ENCODE measurements at places on chromosomes 4 and X. TPM values are rescaled to one million over a fixed set of nuclear protein-coding genes. Genes with fewer than 3 reads are reported as not detected.

The ZAR1 gene
- polyA plus RNA-seq: 0.15 TPM

The TEX13C gene
- polyA plus RNA-seq: not detected

The WDR17 gene
- 1.5 TPM for polyA plus RNA-seq

GRCh38 chrX:42119076-42119475 is 195.7 kb upstream of the CASK start:
- no peak for DNase-seq

GRCh38 chr4:5118091-5118786 is 67.0 kb downstream of the STK32B start:
- no peak for DNase-seq

DNA sequence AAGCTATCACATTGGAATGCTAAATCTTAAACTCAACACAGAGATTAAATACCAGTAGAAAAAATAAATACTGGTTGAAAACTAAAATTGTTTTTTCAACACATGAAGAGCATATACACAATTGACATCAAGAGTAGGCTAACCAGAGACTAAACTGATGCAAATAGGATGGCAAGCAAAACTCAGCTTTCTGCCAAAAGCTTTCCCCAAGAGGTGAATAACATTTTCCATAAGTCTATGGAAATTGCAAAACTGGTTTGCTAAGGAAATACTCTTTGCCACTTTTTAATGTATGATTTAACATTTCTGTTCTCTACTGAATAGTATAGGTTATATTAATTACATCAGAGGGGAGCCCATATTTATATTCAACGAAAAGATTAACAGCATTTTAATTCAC is 23.8 kb downstream of the IQCM start:
- no peak for DNase-seq

GRCh38 chr4:20046931-20047677 is 204.6 kb upstream of the SLIT2 start:
- DNase-seq: no peak

DNA sequence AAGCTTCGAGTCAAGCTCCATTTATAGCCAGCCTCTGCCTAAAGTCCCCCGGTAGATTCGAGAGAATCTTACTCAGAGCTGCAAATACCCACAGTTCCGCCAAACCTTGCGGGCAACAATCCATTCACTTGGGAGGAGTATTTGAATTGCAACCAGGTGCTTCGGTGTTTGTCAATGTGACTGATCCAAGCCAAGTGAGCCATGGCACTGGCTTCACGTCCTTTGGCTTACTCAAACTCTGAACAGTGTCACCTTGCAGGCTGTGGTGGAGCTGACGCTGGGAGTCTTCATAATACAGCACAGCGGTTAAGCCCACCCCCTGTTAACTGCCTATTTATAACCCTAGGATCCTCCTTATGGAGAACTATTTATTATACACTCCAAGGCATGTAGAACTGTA is 11.2 kb downstream of the CD40LG start:
- no peak for DNase-seq

DNA sequence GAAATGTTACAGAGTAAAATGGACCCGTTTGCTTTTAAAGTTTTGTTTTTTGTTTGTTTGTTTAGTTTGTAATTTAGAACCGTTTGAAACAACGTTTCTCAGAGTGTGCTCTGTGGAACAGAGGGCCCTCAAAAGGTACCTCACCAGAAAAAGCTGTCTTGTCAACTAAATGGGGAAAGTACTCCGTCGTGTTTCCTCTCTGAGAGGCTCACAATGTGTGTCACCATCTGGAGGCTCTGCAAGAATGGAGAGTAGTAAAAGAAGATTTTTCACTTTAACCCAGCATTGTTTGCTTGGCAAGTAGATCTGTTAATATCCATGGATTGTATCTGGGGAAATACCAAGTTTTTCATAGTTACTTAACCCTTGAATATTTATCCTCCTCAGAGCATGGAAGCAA is 1.5 kb upstream of the ENPEP start:
- no peak for DNase-seq

GRCh38 chr4:153763404-153763803 is 3.6 kb upstream of the RNF175 start:
- DNase-seq: no peak

DNA sequence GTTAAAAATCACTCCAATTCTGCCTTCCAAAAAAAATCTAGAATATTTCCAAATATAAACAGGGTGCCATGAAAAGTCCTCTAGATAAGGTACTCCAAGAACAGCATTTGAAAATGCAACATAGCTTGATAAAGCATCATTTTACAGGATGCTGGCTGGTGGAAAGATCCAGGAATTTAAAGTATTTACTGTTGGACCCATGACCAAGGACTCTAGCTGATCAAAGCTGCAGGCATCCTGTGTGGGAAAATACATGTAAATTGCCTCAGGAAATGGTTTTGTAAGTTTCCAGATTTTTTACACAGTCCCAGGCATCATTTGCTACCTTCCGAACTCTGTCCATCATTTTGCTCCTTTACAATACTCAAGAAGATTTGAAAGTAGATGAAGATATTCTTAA is 164.4 kb downstream of the GRIA3 start:
- no peak for DNase-seq

DNA sequence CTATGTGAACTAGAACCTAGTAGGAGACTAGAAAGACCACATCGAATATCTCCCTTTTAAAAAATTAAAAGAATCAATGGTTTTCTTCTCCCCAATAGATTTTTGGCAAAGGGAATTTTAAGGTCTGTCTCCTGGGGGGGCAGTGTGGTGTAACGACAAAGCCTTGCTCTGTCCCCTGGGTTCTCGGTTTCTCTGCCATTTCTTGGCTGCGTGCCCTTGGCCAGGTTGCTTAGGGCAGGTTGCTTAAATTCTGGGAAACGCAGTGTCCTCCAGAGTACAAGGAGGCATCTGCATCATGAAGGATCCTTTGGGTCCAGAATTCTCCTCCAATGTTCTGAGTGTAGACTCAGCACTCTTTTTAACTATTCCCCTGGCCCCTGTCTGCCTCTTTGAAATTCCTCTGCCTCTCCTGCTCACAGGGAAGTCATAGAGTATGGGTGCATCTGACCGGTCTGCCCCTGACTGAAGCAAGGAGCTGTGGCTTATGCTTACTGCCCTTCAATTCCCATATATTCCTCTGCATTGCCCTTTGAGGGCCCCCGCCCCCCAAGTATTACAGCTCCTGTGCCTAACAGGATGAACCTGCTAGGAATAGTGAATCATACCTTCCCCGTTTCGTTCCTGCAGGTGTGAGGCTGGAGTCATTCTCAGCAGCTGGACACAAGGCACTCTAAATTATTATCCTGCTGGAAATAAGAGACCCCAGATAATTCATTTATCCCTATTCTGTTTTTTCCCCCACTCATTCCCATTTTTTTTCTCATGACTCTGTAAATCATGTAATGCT is 2.2 kb downstream of the KIT start:
- no peak for DNase-seq

DNA sequence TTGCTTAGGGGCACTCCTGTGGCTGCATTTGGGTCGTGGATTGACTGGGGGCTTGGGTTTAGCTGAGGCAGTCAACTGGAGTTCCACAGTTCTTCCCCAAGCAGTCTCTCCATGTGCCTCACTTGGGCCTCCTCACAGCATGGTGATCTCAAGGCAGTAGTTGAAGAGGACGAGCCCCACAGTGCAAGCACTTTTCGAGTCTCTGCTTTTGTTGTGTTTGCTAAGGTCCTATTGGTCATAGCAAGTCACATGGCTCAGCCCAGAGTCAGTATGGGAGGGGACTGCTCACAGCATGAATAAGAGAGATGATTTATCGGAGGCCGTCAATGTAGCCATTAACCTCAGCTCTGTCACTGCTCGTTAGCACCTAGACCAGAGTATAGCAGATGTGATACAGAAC is 29.7 kb downstream of the BMX start:
- DNase-seq: no peak

GRCh38 chrX:69618803-69619202 is 2.9 kb downstream of the EDA start:
- no peak for DNase-seq

DNA sequence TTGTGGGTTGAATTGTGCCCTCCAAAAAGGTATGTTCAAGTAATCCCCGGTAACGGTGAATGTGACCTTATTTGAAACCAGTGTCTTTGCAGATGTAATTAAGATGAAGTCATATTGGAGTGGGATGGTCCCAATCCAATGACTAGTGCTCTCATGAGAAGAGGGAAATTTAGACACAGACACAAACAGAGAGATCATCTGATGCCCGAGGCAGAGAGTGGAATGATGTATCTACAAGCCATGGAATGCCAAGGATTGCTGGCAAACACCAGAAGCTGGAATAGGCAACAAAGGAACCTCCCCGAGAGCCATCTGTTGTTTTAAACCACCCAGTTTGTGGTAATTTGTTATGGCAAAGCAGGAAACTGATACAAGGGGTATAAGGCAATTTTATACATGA is 35.1 kb downstream of the RPS6KA3 start:
- no peak for DNase-seq

GRCh38 chr4:184756399-184756798 is 22.5 kb upstream of the CENPU start:
- DNase-seq: no peak

GRCh38 chr4:76680952-76681351 is 217.0 kb downstream of the SOWAHB start:
- no peak for DNase-seq

GRCh38 chrX:99933865-99934264 is 476.2 kb downstream of the PCDH19 start:
- no peak for DNase-seq

DNA sequence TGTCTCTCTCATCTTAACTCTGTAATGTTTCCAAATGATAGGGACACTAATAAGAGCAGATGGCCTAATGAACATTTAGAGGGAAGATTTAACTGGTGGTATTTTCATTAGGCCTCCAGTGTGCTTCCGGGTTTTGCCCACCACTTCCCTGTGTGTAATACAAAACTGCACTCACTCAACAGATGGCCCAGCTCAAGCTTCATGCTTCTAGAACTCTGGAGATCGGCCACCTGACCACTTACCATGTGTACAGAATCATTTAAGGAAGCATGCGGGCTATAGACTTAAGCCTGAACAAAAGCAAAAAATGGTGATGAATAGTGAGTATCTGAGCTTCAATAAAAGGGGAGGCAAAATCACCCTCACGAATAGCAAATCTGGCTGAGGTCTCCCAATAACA is 89.3 kb downstream of the SH2D1A start:
- DNase-seq: no peak
